ENCODE measurements at places on chromosomes 7 and 10. TPM values are rescaled to one million over a fixed set of nuclear protein-coding genes. Genes with fewer than 3 reads are reported as not detected.

GRCh38 chr10:77533146-77533886 is 104.3 kb downstream of the KCNMA1 start:
- no peak for DNase-seq

Gene AFAP1L2
- 28.4 TPM for total RNA-seq

DNA sequence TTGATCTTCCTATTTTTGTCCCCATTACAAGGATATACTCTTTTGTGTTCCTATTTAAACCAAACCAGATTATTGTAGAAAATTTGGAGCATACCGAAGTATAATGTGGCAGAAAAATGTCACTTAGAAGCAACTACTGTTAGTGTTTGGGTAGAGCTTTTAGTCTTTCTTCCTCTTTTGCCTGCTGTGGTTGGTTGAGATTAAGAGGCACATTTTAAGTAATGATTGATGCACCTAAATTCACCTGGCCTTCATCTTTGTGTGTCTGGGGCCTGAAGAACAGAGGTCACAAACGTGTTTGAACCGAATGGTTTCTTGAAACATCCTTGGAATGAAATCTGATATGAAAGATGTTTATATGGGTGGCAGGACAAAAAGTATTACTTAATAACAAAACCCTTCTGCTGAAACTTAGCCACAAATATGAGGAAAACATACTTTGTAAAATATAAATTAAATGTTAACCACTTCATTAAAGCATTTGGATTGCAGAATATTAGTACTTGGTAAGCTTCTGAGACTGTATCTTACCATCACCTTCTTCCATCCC is 2.6 kb downstream of the BPGM start:
- no peak for DNase-seq

GRCh38 chr10:66931340-66931948 is 5.6 kb downstream of the LRRTM3 start:
- no peak for DNase-seq
